ENCODE measurements at places on chromosomes 4 and X.

GRCh38 chrX:119690921-119691716, 1.8 kb downstream of the SEPTIN6 start:
- peak; percentile 73 for DNase-seq

- peak; percentile 84 for DNase-seq
Observed at GRCh38 chr4:25913851-25914669, at the start of gene SMIM20. SMIM20 (plus strand) TSS chr4:25914220; CDS start chr4:25914314, 94 bp downstream.

DNA sequence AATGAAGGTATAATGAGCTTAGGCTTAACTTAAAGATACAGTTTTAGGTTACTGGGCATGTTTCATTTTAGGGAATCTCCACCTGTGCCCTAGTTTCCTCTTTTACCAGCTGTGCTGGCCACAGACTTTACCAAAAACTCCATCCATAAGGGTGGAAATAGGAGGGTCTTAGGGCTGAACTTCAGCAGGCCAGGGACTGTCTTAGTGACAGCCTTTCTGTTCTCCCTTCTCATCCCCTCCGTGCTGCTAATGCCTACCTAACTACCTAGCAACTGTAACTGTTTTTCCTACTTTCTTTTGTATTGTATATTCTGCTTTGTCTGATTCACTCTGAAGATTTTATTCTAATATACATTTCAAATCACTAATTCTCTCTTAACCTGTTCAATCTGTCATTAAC, 1375.3 kb downstream of the PCDH18 start:
- DNase-seq, result no peak

DNA sequence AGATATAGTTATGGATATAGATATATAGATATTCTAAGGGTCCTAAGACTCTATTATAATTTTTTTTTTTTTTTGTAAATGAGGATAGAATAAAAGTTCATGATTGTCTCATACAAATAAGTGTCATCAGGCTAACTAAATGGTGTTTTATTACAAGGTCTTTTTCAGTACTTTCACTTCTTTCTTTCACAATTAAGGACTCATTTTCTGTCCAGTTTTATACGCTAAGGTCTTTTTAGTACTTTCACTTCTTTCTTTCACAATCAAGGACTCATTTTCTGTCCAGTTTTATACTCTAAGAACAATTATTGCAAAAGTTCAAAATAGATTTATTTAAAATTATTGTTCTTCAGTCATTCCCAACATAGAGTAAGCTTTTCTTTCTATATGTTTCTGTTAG, 32.7 kb downstream of the RUFY3 start:
- no peak for DNase-seq

DNA sequence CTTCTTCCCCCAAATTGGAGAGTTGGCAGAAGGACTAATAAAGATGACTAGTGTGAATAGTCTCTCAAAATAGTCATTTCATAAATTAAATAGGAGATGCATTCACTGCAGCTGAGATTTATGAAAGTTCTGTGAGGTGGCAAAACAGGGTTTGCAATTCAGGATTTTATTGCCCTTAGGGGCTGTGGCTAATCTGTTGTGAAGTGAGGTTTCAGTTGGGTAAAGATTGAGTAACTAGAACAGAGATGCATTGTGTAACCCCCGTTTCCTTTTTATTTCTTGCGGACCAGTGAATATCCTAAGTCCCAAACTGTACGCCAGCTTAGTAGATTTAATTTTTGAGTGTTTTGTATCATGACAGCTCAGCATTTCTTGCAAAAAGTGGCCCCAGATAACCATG, 16.2 kb upstream of the SCRG1 start:
- DNase-seq, result no peak

DNA sequence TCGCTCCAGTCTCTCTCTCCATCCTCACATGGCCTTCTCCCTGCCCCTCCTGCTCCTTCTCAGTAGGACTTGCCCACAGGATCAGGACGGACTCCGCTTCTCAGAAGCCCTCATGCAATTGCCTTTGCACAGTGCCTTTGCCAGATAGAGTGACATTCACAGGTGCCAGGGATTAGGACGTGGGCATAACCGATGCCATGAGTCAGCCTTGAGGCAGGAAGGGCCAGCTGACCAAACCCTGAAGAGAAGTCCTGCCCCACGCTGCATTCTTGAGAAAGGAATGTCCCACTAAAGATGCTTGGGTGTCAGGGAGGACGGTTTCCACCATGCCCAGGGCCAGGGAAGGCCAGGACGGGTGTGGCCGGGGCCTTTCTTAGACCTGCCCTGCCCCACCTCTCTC, 6.6 kb upstream of the GRPEL1 start:
- DNase-seq, result no peak

DNA sequence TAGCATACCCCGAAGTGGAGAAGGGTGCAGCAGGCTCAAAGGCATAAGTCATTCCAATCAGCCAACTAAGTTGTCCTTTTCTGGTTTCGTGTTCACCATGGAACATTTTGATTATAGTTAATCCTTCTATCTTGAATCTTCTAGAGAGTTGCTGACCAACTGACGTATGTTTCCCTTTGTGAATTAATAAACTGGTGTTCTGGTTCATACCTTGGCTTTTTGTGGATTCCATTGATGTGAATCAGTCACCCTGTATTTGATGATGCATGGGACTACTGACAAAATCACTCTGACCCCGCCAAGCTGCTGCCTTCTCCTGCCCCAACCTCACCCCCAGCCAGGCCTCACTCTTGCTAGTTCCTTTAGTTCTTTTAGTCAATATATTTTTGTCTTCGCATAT, 32.7 kb downstream of the F9 start:
- DNase-seq, result no peak

- DNase-seq, result no peak
Observed at GRCh38 chr4:44616621-44617020, 34.8 kb downstream of the YIPF7 start.

DNA sequence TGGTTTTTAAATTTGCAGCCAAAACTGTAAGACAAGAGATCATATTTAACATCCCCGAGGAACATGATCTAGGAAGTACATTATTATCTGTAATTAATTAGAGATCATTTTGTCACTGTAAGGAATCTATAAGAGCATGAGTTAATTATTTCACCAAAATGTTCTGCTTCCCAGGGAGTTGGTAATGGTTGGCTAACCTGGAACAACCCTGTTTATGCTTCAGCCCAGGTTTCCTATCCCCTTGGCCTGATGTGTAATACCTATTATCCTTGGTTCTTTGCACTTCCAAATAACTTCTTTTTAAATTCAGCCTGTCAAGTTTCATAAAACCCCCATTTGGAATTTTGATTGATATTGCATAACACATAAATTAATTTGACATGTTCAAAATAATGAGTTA, 6.4 kb upstream of the MTNR1A start:
- DNase-seq, result no peak

DNA sequence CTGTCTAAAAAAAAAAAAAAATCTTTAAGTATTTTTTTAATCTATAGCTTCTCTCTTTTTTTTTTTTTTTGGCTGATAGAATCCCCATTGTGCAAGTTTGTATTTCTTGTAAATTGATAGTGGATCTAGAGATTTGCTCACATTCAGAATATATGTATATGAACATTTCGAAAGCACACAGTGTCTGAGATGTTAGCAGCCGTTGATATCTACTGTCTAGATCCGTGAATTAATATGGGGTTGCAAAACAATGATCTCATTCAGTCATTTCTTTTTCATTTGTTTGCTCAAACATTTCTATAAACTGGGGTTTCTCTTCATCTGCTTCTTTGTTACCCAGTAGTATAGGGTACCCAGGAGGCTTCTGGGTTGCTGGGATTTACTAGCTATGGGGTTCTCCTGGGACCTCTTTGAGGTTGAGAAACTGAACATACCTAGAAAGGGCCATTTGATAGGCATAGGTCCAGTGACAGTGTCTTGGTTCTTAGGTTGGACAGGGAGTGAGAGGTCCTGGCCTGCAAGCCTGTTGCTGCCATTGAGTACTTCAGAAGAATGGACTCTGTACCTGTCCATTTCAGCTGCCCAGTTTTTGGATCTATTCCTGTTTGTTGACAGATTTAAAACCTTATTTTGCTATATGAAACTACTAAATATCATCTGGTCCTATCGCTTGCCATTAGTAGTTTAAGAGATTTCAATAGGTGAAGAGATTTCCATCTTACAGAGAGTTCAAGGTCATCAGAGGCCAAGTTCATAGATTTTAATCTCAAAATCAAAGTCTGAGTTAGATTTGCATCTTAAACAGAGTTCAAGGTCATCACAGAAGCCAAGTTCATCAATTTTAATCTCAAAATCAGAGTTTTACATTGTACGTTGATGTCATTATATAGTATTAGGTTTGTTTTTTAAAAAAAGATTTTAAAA, 50.8 kb downstream of the WWC2 start:
- DNase-seq, result no peak

DNA sequence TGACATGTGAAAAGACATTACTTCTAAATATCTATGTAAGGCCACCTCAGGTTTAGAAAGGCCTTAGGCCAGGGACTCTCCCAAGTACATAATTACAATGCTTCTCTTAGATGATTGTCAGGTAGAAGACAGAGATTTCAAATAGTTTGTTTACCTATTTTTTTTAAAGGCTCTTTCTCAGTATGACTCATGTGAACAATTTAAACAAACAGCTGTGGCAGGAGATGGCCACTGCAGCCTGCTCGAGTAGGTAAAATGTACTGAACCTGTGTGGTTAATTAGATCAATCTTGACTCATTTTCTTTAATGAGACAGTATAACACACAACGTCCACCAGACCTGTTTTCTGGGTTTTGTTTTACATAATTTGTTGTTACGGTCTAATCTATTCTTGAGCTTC, 50.2 kb downstream of the LEF1 start:
- no peak for DNase-seq

DNA sequence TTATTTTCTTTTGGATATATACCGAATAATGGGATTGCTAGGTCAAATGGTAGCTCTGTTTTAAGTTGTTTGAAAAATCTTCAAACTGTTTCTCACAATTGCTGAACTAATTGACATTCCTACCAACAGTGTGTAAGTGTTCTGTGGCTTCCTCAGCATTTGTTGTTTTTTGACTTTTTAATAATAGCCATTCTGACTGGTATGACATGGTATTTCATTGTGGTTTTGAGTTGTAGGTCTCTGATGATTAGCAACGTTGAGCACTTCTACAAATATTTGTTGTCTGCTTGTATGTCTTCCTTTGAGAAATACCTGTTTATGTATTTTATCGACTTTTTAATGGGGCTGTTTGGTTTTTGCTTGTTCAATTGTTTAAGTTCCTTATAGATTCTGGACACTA, 680.1 kb upstream of the GRIA3 start:
- no peak for DNase-seq

- DNase-seq, result no peak
Observed at GRCh38 chr4:64774626-64775025, 365.4 kb upstream of the TECRL start.

DNA sequence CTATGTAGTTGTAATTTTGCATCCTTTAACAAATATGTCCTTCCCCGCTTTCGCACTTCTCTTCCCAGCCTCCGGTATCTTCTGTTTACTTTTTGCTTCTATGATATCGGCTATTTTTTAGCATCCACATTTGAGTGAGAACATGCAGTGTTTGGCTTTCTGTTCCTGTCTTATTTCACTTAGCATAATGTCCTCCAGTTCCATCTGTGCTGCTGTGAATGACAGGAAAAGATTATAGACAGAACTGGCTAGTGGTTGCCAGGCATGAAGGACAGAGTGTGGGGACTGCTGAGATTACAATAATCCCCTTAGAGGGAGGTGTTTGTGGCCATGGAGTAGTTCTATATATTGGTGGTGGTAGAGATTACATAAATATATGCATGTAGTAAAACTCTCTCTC, 588.6 kb downstream of the NLGN4X start:
- DNase-seq, result no peak

- no peak for DNase-seq
Observed at GRCh38 chr4:77073981-77074380, 1.8 kb downstream of the CCNI start.

DNA sequence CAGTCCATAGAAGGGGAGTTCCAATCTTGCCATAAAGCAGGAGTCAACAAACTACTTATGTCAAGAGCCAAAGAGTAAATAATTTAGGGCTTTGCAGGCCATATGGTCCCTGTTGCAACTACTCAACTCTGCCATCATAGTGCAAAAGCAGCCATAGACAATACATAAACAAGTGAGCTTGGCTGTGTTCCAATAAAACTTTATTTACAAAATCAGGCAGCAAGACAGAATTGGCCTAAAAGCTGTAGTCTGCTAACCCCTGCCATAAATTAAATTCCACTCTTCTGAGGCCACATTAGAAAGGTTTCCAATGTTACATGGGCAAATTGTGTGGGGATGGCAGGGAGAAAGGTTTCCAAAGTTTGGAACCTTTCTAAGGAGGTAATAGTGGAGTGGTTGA, 14.7 kb downstream of the TRMT2B start:
- DNase-seq, result no peak

GRCh38 chrX:24963823-24964222, 51.9 kb downstream of the ARX start:
- no peak for DNase-seq

- no peak for DNase-seq
Observed at GRCh38 chr4:123952530-123953274, 556.1 kb downstream of the SPRY1 start.

- no peak for DNase-seq
Observed at GRCh38 chr4:3835527-3836405, 69.6 kb downstream of the ADRA2C start.

DNA sequence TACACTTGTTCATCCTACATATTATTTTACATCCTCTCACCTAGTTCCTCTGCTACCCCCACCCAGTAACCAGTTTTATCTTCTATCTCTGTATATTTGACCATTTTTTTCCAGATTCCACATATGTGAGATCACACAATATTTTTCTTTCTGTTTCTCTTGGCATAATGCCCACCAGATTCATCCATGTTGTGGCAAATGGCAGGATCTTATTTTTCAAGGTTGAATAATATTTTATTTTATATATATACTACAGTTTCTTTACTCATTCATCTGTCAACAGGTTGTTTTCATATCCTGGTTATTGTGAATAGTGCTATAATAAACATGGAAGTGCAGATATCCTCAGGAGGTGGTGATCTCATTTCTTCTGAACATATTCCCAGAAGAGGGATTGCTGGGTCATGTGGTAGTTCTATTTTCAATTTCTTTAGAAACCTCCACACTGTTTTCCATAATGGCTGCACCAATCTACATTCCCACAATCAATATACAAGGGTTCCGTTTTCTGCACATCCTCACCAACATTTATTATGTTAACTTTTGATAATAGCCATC, 48.2 kb downstream of the THAP9 start:
- DNase-seq, result no peak

DNA sequence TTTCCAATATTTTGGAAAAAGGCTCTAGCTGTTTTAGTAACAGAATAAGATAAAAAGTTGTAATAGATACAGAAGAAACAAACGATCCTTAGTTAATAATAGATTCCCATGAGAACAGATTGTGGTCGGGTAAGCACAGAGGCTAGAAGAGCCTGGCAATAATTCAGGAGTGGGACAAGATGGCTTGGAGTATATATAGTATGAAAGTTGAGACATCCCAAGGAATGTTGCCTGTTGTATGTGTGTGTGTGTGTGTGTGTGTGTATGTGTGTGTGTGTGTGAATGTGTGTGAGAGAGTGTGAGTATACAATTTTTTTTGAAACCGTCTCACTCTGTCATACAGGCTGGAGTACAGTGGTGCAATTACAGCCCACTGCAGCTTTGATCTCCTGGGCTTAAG, 150.7 kb downstream of the PDGFC start:
- DNase-seq, result no peak

GRCh38 chr4:1582227-1582626, 101.9 kb downstream of the FAM53A start:
- no peak for DNase-seq

All from activated CD4-positive, alpha-beta T cell treated with anti-CD3 and anti-CD28 coated beads, Interleukin-2, amount 50 U/mL, for 4 hours (primary cell).